ENCODE measurements at places on chromosomes 5 and 9.

GRCh38 chr5:73812962-73813588 lies 187.1 kb downstream of the ARHGEF28 start:
- no peak for DNase-seq

GRCh38 chr9:126783949-126784348 lies 20.9 kb upstream of the ZBTB43 start:
- no peak for DNase-seq

- no peak for DNase-seq
Measured at GRCh38 chr5:5726401-5726800, 303.9 kb downstream of the ICE1 start.

DNA sequence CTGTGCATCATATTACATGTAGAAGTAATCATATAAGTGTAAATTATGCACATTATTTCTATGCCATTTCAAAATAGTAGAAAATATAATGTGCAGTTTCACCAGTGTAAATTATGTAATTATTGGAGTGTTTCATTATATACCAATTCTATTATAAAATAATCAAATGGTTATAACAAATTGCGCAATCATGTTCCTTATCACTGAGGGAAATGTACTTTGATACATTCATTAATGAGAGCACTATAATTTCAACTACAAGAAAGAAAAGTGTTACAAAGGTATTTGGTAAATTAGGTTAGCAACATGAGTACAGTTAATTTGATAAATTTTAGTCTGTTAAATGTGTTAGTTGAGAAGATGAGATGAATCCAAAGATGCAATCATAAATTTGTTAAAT lies 421.5 kb upstream of the CDH10 start:
- no peak for DNase-seq

DNA sequence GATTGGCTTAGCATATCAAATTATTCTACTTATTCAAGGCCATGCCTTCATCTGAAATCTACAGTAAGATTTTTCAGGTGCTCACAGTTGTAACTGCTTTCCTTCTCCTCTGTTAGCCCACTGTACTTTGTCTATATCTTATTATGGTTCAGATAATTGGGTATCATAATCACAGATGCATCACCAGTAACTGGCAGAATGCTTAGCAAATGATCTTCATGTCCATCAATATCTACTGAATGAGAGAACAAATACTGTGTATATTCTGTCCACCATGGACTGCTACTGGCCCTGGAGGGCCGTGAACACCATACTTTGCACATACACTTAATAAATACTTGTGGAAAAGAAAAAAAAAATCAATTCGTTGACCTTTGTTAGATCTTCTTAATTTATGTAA lies 96.2 kb downstream of the MEF2C start:
- no peak for DNase-seq

DNA sequence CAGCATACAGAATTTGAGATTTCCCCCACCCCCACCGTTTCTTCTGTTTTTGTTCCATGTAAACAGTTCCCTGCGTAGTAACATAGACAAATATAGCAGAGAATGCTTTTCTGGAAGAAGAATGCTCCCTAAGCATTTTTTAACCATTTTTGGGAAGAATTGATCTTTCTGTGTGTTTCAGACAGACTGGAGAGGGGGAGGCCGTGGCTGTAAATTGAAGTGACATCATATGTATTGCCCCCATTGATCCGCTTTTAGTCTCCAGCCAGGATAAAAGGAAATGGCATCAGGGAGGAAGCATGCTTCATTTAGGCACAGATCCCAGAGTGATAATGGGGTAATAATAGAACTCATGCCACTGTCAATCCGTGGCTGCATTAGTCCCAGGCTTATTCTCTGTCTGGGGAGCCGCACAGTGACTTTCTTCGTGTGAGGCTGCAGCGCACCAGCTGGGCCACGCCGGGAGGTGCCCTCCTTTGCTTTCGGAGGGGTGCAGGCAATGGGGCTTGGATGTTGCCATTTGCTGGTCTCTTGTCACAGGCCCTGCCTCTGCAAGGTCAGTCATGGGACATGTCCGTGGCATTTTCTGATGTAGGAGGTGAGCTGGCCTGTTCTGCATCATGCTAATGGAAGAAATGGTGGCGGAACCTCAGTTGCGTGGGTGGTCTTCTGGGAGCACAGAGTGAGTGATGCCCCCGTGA lies 261.5 kb downstream of the FANCC start:
- DNase-seq: no peak

DNA sequence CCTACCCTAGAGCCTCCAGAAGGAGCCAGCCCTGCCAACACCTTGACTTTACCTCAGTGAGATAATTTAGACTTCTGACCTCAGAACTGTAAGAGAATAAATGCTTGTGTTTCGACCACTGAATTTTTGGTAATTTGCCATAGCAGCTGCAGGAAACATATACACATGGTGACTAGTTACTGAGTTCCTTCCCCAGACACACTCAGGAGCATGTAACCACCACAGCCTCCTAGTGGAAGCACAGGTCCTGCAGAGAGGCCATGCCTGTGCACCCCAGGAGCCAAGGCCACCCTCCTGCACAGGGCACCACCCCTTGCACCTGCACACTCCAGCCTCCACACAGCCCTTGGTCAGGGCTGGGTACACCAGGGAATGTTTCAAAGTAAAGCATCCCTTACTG lies 7.6 kb upstream of the CAMSAP1 start:
- DNase-seq: no peak

DNA sequence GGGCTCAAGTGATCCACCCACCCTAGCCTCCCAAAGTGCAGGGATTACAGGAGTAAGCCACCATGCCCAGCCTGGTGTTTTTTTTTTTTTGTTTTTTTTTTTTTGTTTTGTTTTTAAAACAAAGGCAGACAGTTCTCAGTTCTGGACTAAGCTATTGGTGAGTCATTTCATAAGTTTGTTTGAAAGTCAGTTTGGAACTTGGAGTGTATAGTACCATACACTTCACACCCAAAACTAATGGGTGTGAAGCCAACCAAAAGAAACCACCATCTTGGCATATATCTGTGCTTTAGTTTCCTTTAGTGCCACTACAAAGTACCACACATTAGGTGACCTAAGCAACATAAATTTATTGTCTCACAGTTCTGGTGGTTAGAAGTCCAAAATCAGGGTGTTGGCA lies 13.4 kb downstream of the MAST4 start:
- DNase-seq: no peak

DNA sequence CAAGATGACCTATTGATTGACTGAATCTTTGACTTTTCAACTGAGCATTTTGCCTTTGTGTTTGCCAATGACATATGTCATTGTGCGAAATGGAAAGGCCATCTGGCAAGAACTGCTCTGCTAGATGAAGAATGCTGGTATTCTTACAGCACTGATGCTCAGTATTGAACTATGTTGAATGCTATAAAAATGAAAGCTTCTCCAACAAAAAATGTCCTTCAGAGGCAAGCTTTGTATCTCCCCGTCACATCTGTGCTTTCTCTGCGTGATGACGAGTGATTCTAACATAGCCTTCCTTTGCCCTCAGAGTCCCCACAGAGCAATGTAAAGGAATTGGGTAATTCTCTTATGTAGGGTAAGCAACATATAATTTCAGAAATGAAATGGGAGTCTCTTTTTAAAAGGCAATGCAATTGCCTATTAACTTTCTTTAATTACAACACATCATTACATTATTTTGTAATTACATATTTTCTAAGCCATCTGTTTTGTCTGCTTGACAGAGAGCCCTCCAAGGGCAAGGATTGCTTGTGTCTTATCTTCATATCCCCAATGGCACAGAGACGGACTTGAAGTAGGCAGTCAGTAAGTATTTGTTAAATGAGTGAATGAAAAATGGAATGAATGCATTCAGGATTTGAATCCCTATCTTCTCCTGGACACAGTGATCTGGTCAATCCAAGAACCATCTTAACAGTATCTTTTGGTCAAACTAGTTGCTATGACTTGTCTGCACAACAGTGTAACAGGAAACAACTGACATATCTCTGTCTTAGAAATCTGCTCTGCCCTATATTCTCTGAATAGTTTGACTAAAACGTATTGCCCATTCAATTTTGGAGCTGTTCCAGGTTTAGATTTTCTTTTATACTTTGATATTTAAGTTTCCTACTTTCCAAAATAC lies 46.1 kb downstream of the ENC1 start:
- DNase-seq: no peak

GRCh38 chr5:120454094-120454798 lies 9.9 kb upstream of the PRR16 start:
- DNase-seq: no peak

DNA sequence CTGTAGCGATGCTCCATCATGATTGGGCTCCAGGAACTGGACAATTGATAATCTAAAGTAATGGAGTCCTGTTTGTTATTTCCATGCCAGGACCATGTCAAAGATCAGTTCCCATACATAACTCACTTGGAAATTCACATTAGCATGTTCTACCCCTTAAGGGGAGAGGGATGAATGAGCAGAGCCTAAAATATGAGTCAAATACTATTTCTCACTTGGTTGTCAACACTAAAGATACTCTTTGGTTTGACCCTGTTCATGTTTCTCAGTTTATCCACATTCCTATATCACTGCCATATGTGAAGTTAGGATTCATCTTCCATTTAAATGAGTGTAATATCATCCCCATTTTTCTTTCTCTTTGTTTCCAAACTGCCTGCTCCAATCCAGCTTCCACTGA lies 321.6 kb upstream of the PAPPA start:
- no peak for DNase-seq

- no peak for DNase-seq
Measured at GRCh38 chr5:38541174-38541725, 15.2 kb downstream of the LIFR start.

- no peak for DNase-seq
Measured at GRCh38 chr9:124352616-124353015, 62.6 kb downstream of the PSMB7 start.

GRCh38 chr5:151935135-151935695 lies 10.6 kb upstream of the GLRA1 start:
- no peak for DNase-seq

GRCh38 chr5:73709536-73710129 lies 83.6 kb downstream of the ARHGEF28 start:
- DNase-seq: no peak

DNA sequence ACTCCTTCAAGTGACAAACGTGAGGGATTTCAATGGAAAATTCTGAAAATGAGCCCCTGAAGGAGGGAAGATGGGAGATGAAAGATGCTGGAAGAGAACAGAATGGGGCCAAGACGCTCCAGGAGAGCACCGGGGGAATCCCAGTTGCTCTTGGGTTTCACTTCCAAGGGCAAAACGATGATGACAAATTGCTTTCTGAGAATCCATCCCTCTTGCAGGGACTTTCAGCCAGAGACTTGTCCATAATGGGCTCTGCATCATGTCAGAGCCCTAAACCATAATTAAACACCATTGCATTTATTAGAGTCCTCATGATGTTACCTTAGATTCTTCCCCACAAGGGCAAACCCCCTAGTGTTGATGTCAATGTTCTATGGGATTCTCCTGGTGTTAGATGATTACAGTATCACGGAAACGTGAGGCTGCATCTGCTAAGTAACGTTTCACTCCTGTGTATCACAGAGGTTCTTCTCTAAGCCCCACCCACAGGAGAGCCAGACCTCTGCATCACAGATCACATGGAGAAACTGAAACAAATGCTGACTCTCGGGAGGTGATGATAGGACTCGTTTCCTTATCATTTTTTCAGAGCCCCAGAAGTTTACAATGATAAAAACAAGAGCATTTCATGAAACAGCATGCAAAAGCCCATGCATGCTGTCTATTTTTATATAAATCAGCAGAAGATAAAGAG lies 114.4 kb downstream of the TENT4A start:
- DNase-seq: peak; percentile 7

DNA sequence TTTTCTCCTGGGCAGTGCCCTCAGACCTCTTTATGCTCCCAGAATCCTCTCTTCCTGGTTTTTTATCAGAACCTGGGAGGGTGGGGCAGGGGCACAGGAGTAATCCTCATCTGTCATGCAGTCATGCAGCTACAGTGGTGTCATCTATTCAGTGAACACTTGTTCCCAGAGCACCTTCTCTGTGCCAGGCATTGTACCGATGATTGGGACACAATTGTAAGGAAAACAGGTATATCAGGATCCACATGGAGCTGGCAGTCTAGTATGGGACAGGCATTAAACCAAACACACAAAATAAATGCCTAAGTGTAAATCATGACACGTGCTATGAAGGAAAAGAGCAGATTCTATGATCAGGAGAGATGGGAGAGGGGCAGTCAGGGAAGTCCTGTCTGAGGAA lies 21.5 kb upstream of the IDNK start:
- no peak for DNase-seq

- no peak for DNase-seq
Measured at GRCh38 chr9:77019926-77020412, 514 bp downstream of the FOXB2 start.

GRCh38 chr5:93620487-93621326 lies 37.7 kb downstream of the NR2F1 start:
- peak; percentile 33 for DNase-seq

GRCh38 chr9:95649801-95650213 lies 133.0 kb upstream of the PTCH1 start:
- DNase-seq: no peak

DNA sequence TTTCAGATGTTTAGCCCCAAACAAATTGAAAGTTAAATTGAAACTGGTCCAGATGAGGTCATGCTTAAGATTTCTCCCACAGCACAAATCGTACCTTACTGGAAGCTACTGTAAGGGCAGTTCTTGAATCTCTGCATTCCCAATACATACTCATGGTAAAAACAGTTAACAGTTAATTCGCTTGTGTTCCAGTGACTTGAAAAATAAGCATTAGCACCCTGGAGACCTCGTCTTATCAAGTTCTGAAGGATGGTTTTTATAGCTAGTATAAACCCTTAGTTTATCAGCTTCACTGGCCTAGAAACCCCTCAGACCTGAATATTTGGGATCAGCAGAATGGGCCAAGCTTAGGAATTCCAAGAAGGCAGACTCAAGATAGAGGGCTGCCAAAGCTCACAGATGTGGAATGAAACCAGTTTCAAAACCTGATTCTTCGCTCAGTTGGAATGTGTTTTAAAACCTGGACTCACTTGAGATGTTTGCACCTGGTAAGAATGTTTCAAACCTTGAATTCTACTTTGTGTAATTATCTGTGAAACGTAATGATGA lies 103.6 kb downstream of the C9orf152 start:
- no peak for DNase-seq

DNA sequence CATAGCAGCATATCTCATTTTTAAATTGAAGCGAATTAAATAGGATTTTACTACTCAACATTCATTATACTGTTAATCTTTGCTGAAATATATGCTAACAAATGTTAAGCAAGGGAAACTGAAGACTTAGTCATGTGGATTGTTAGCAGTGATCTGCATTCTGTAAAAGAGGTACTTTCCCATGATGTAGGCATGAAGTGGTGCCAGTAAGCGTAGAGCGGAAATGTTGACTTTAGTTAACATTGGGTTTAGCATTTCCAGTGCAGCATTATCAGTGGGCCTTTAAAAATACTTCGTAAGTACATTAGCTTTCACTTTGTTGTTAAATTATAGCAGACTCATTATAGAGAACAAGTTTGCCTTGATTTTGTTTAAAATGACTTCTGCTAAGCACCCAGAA lies 130.3 kb downstream of the CDC42SE2 start:
- peak; percentile 32 for DNase-seq

- no peak for DNase-seq
Measured at GRCh38 chr5:24831989-24832388, 187.2 kb upstream of the CDH10 start.

GRCh38 chr5:160001457-160001856 lies 7.5 kb upstream of the TTC1 start:
- no peak for DNase-seq

Data from activated gamma-delta T cell treated with Interleukin-2 at 50 U/mL for 16 hours (primary cell).